Activated CD4-positive, alpha-beta T cell treated with anti-CD3 and anti-CD28 coated beads, Interleukin-2, amount 10 ng/mL, durations not matched to agents 7 days and 5 days (primary cell): ENCODE measurements at places on chromosomes 12 and 14. TPM values are rescaled to one million over a fixed set of nuclear protein-coding genes. Genes with fewer than 3 reads are reported as not detected.

GRCh38 chr14:105845725-105846309, 319.4 kb downstream of the TMEM121 start:
- no peak for DNase-seq

DNA sequence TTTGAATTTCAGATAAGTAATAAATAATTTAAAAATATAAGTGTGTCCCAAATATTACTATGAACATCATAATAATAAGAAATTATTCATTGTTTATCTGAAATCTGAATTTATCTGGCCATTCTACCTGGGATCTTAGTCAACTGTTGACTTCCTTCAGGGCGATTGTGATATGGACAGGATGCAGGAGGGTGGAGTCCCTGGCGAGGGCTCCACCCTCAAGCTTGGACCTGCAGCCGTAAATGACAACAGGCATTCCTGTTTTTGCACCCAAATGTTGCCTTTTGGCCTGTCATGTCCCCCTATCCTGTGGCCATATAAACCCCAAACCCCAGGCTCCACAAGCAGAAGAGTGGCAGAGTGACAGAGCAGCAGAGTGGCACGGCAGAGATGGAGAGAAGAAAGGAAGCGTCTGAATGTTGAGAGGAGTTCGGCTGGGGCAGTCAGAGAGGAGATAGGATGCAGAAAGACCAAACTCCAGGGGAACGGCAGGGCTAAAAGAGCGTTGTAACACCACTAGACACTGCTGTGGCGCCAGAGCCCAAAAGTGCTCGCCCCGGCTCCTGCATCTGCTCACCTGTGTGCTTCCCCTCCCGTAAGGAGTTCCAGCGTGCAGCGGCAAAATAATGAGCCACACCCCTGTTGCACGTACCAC, 39.4 kb upstream of the FUT8 start:
- DNase-seq = no peak

SERPINA10 gene
- total RNA-seq = not detected

- no peak for DNase-seq
Measured at GRCh38 chr14:64605926-64606685, 56.3 kb downstream of the PPP1R36 start.

CCDC184 gene
- total RNA-seq = 0.22 TPM

GRCh38 chr14:106556665-106557289, 1030.4 kb downstream of the TMEM121 start:
- DNase-seq = peak; percentile 79

- DNase-seq = no peak
Measured at GRCh38 chr12:45309836-45310626, 94.1 kb downstream of the ANO6 start.

MGP gene
- total RNA-seq = 0.20 TPM

NACA gene
- 805 TPM for total RNA-seq

NUAK1 gene
- not detected for total RNA-seq

DNA sequence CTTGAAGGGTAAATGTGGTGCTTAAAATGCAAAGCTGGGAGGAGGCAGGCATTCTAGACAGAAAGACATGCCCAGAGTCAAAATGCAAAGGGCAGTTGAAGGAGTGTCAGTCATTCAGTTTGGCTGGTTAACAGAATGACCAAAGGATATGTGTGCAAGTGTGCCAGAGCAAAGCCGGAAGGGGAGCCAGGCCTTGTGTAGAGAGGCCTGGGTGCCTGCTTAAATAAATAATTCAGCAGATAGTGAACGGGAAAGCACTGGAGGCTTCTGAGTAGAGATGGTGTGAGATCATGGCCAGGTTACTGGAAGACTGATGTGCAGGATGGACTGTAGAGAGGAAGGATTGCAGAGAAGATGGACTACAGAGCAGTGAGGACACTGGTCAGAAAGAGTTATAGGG, 244.9 kb downstream of the PRKD1 start:
- DNase-seq = no peak

- DNase-seq = no peak
Measured at GRCh38 chr14:58901826-58902225, 264.1 kb downstream of the DACT1 start.

TAS2R20 gene
- 1.6 TPM for total RNA-seq

DNA sequence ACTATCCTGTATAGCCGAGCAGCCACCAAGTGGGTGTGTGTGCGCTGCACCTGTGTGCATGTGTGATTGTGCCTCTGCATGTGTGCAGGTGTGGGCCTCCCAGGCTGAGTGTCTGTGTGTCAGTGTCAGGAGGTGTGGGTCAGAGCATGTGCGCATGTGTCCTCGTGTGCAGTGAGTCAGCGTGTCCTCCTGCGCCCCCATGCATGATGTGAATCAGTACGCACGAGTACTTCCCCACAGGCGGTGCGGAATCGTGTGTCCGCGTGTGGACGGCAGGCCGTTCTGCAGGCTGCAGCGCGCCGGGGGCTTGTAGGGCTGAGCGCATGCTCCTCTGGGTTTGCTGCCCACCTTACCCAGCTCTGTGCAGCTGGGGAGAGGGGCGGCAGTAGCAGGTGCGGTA, 34.2 kb downstream of the DTX1 start:
- DNase-seq = no peak

DNA sequence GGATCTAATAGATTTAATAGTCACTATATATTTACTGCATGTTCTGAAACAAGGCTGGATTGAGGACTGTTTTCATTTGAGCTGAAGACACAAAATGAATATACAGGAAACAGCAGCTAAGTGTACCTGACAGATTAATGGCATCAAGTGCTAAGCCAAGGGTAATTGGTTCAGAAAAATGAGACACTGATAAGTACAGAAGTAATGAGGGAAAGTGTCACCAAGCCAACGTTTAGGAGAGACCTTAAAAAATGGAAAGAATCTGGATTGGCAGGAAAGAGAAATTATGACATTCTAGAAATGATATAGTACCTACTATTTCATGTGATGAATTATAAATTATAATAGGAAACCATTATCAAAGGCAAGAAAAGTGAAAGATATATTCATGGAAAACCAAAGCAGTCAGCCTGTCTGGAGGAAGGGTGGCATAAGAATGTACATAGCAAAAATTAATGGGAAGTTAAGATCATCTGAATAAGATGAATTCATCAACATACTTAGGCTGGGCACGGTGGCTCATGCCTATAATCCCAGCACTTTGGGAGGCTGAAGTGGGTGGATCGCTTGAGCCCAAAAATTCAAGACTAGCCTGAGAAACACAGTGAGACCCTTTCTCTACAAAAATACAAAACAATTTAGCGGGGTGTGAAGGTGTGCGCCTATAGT, 21.0 kb upstream of the DUSP16 start:
- DNase-seq = no peak

FGF23 gene
- total RNA-seq = not detected

DNA sequence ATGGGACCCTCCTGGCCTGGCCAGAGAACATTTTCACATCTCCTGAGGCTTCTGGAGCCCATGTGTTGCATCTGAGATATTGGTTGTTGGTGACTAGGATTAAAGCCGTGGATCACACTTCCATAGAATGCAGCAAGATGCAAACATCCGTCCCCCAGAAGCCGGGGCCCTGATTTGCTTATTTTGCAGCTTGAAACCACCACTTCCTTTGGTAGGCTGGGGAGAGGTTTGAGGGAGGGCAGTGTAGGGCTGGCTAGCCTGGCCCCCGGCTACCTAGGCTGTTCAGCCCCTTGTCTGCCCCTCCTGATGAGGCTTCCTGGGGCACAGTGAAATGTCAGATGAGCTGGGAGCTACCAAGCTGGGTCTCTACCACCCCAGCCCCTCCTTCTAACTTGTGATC, 209.7 kb upstream of the PWP1 start:
- DNase-seq = no peak

ANKS1B gene
- 0.25 TPM for total RNA-seq

- no peak for DNase-seq
Measured at GRCh38 chr12:95126736-95127135, 53.3 kb upstream of the NR2C1 start.

DNA sequence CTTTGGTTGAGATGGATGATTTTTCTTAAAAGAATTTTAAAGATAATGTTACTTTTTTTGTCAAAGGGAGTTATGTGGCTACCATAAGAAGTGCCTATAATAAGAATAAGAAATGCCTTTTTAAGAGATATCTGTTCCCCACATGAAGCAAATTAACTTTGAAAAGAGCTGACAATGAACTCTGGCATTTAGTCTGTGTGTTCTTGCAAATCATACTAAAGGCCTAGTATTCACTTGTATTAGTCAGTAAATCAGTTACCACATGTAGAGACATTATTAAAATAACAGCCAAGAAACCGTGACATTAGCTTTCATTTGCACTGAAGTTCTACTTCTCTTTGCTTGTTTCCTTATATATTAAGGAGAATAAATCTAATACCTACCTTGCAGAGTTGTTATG, 296.3 kb downstream of the CCDC91 start:
- no peak for DNase-seq

- no peak for DNase-seq
Measured at GRCh38 chr14:34792598-34792997, 78.2 kb upstream of the CFL2 start.

GRCh38 chr14:100434911-100435438, 111.8 kb downstream of the SLC25A47 start:
- DNase-seq = no peak

TAS2R9 gene
- total RNA-seq = not detected
